ENCODE measurements at places on chromosomes 13 and 19.

DNA sequence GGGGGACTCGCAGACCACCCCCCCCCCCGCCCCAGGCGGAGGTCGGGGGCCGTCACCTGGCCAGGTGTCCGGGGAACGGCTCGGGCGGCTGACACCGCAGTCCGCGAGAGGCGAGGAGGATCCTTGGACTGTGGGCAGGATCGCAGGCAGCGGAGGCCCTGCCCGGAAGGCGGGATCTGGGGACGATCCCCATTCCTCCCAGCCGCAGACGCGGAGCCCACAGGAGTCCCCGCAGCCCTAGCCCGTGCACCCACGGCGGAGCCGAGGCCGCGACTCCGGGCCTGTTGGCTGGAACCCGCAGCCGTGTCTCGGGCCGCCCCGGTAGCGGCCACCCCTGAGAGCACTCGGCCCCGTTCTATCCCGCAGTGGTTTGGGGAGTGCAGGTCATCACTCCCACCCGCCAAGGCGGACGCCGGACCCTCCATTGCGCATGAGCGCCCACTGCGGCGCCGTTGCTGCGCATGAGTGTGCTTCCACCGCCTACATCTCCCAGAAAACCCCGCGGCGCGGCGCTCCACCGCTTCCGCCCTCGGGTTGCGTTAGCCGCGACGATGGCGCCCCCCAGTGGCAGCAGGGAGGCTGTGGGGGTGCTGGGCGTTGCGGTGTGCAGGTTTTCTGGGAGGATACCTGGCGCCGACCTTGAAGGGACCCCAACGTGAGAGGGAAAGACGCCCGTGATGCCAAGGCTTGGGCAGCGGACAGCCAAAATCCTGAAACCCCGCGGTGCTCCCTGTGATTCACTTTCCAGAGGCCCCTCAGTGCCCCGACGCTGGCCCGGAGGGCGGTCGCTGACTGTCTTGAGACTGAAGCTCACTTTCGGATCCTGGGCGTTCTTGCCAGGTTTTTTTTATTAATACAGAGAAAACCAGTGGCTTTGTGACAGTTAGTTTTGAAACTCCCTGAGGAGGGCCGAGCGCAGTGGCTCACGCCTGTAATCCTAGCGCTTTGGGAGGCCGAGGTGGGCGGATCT lies 4.4 kb upstream of the ZNF329 start:
- peak; percentile 79 for DNase-seq

DNA sequence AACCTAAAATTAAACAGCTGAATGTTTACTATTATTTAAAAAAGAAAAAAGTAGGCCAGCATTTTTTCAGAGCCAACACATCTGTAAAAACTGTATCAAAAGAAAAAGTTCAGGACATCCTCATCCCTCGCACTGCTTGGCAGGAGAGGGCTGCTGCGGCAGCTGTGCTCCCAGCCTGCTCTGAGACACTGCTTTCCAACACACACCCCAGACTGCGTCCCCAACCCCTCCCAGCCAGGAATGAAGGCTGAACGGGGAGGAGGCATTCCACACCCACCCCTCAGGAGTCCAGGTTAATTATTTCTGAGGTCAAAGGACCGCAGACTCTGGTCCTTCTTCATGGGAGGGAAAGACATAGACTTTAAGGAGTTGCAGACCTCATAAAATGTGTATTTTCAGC lies 43.1 kb downstream of the COL4A1 start:
- DNase-seq, result no peak

- DNase-seq, result no peak
Observed at GRCh38 chr13:68030152-68030809, 800.1 kb upstream of the PCDH9 start.

DNA sequence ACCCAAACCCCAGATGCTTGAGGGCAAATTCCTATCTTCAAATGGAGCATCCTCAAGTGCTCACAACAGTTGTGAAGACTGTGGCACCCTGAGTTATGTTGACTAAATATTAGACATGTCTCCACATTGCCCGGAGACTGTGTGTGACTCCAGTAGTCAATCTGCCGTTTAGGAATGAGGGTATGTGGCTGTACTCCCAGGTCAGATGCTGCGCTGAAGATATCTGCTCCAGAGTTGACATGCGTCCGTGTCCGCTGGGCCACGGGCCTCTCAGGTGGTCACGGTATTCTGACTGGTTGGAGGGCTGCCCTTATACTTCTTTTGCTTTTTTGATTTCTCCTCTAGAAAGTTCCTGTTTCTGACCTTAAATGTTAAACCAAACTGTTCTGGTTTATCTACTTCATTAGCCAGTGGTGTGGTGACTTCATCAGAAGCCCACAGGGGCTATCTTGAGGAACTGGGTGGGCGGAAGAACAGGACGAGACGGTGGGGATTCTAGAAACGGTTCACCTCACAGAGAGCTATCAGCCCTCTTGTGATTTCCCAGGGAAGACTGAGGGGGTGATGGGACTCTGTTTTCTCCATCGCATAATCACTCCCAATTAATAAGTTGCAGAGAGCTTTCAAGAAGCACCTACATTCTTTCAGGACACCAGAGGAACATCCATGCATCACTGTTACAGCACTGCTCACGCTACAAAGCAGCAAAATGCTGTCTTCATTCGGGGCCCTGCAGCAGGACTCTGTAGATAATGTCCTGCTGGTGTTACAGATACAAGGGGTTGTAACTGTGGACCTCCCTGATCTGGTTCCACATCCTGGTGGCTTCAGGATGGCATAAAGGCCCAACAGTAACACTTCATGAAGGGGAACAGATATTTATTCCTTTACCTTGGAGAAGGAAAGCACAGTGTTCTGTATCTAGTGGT lies 1.3 kb upstream of the LCP1 start:
- DNase-seq, result no peak

- no peak for DNase-seq
Observed at GRCh38 chr13:76338003-76338402, 548.2 kb downstream of the KCTD12 start.

GRCh38 chr19:4914736-4915501 lies 5.6 kb downstream of the UHRF1 start:
- peak; percentile 67 for DNase-seq

GRCh38 chr13:36382030-36382429 lies 35.8 kb upstream of the SPART start:
- DNase-seq, result no peak

DNA sequence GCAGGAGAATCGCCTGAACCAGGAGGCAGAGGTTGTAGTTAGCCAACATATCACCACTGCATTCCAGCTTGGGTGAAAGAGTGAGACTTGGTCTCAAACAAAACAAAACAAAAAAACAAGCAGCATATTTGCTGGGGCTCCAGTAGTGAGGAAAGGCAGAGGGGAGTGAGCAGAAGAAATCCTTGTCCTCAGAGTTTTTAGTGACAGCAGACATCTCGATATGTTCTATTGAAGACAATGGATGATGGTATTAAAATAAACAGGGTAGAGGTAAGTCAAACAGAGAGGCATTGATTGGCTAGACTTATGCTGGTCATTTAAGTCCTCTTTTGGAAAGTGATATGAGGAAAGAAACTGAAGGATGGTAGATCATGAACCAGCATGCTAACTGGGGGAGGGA lies 19.0 kb downstream of the NLRP7 start:
- DNase-seq, result peak; percentile 39

GRCh38 chr19:36972571-36972970 lies 56.4 kb downstream of the ZNF568 start:
- DNase-seq, result no peak

All from K562 (cell line).